Astrocyte of the hippocampus (primary cell): ENCODE measurements at places on chromosomes 3 and 15.

GRCh38 chr15:97114900-97115760, 784.6 kb downstream of the NR2F2 start:
- DNase-seq, result no peak

GRCh38 chr3:124201226-124201625, 209.3 kb upstream of the ROPN1 start:
- DNase-seq, result no peak

GRCh38 chr3:74500257-74500656, 114.2 kb downstream of the CNTN3 start:
- DNase-seq, result peak; percentile 9

GRCh38 chr15:85840079-85840801, 45.5 kb upstream of the KLHL25 start:
- DNase-seq, result peak; percentile 88

DNA sequence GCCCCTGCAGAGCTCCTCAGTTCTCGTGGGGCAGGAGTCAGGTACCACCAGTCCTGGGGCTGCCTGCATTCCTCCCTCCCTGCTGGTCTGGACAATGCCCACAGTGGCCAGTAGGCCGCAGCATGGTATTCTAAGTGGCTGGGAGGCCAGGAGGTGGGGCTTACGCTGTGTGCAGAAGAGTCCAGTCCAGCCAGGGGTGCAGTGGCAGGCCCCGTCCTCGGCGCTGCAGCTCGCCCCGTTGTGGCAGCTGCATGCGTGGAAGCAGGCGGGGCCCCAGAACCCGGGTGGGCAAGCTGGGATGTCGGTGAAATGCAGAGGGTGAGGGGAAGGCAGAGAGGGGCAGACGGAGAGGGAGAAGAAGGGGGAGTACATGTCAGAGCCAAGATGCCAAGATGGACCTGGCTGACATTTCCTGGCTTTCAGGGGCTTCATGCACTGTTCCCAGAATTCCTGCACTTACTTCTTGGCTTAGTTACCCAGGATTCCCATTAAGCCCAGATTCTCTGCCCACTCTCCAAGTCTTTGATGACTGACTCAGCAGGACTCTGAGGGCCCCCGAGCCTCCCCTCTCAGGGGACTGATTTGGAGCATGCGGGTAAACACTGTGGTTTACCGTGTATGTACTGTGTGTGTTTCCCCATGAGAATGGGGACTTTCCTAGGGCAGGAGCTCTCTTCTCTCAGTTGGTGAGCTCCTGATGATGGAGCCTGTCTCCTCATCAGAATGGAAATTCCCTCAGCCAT, 47.5 kb downstream of the RAB11A start:
- peak; percentile 88 for DNase-seq

DNA sequence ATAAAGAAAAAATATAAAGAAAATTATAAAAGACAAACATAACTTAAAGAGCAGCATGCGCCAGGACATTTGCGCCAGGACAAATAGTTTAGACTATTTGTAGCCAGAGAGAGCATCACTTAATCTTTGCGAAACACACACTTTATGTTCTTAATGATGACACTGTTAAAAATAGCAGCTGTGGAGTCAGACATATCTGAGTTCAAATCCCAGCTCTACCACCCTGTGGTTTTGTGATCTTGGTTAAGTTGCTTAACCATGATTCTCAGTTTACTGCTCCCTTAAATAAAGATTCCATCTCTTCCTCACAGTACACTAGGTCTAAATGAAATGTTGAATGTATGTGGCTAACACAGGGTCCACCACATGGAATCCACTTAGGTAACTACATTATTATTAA, 31.4 kb downstream of the KCNMB2 start:
- no peak for DNase-seq

GRCh38 chr3:194111336-194111735, 24.6 kb upstream of the HES1 start:
- no peak for DNase-seq

DNA sequence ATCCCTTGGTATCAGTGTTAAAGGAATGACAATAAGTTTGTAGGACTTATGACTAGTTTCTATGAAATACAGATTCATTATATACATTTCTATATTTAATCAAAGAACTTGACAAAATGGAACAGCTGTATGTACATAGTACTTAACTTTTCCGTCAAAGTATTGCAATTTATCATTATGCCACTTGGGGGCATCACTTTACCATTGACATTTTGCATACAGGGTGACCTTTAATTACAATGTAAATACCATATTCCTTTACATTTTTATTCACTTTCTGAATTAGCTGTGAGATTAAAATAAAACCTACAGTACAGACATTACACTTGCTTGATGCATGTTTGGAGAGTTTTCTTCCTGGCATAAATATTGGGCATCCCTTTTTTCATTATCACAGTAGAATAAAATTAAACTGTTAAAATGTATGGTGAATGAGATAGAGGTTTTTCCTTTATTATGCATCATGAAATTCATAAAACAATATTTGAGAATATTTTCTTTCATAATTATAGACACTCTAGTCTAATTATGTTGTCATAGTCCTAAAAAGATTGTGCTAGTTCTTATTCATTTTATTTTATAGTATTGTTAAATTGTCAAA, 6.9 kb downstream of the NEK11 start:
- DNase-seq, result peak; percentile 61

DNA sequence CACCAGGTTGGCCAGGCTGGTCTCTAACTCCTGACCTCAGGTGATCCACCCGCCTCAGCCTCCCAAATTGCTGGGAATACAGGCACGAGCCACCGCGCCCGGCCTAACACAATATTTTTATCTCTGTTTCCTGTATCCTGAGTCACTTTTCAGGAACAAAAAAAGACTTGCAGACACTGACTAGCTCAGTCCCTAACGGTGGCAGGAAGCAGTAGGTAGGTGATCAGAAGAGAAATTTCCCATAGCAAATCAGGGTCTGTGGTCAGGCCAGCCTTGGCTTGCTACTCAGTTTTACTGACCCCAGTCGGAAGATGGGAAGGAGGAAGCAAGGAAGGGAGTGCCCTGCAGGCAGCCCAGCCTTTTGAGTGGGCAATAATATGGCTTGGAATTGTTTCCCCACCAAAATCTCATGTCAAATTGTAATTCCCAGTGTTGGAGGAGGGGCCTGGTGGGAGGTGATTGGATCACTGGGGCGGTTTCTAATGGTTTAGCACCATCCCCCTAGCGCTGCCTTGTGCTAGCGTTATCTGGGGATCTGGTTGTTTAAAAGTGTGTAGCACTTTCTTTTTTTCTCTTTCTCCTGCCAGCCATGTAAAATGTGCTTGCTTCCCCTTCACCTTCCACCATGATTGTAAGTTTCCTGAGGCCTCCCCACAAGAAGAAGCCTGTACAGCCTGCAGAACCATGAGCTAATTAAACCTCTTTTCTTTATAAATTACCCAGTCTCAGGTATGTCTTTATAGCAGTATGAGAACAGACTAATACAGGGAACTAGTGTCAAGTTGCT, 19.5 kb upstream of the CDCP1 start:
- no peak for DNase-seq

DNA sequence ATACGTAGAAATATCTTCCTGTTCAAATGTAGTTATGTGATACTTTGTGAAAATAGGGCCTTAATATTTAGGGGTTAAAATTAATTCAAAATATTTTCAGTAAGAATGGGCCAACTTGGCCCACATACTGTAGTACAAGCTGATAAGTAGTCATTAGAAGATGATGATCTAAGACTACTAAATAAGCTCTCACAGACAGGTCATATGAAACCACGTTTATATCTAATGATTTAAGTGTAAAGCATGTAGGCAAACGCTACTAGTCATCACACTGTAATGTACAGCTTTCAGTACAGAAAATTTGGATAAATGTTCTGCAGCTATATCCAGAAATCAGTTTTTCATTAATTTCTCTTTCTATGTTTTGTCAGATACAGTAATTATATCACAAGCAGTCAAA, 228.6 kb downstream of the UBE2E2 start:
- no peak for DNase-seq

GRCh38 chr3:100641471-100642032, 32.2 kb downstream of the ADGRG7 start:
- DNase-seq, result no peak

GRCh38 chr3:172241405-172241804, 202.0 kb downstream of the FNDC3B start:
- DNase-seq, result no peak

- no peak for DNase-seq
These were observed 138.9 kb downstream of the EPHB1 start for GRCh38 chr3:134933997-134934396.

DNA sequence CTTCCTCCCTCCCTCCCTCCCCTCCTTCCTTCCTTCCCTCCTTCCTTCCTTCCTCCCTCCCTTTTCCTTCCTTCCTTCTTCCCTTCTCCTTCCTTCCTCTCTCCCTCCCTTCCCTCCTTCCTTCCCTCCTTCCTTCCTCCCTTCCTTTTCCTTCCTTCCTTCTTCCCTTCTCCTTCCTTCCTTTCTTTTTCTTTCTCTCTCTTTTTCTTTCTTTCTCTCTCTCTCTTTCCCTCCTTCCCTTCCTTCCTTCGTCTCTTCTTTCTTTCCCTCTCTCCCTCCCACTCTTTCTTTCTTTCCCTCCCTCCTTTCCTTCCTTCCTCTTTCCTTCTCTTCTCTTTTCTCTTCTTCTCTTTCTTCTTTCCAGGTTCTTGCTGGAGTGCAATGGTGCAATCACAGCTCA, 1.9 kb upstream of the ZNF662 start:
- no peak for DNase-seq

DNA sequence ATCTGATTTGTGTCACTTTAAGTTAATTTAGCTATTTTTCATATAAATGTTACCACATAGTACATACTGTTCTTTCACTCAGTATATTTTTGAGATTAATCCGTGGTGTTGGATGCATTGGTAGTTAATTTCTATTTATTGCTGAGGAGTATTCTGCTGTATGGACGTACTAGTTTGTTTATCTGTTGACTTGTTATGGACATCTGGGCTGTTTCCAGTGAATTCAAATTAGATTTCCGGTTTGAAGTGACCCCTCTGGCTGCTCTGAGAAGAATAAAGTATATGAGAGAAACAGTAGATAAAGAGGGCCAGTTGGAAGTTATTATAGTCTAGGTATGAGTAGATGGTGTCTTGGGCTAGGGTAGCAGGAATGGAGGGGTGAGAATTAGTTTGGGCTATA, 15.6 kb downstream of the KAT2B start:
- DNase-seq, result no peak

- DNase-seq, result no peak
These were observed 36.9 kb downstream of the METTL6 start for GRCh38 chr3:15390460-15390859.

- DNase-seq, result no peak
These were observed 21.3 kb downstream of the THBS1 start for GRCh38 chr15:39602143-39602542.

DNA sequence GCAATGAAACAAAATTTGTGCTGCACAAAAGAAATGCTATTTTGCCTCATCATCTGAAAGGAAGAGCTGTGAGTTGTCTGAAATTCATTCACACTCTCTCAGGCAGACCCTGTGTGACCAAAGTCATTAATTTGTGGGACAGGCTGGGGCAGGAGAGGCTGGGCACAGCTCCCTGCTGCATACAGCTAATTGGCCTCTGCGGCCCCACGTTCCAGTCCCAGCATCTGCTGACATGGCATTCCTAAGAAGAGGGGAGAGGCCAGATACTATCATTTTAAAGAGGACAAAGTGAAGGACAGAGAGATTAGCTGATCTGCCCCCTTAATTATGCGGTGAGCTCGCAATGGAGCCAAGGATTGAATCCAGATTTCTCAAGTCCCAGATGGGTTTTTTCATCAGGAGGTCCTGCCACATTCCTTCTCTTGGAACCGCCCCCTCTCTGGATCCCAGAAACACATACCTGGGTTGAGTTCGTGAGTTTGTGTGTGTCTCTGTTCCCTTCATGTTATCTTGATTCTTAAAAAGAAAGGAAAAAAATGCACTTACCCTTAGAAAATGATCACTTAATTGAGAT, 25.1 kb downstream of the POLR2M start:
- DNase-seq, result no peak

DNA sequence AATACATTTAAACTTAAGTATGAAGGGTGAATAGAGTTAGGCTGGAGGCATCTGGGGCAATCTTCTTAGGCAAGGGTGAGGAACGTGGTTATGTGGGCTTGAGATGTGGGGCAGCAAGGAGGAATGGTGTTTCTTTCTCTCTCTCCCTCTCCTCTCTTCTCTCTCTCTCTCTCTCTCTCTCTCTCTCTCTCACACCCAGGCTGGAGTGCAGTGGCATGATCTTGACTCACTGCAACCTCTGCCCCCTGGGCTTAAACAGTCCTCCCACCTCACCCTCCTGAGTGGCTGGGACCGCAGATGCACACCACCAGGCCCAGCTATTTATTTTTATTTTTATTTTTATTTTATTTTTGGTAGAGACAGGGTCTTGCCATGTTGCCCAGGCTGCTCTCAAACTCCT, 4.0 kb upstream of the MGA start:
- DNase-seq, result no peak

DNA sequence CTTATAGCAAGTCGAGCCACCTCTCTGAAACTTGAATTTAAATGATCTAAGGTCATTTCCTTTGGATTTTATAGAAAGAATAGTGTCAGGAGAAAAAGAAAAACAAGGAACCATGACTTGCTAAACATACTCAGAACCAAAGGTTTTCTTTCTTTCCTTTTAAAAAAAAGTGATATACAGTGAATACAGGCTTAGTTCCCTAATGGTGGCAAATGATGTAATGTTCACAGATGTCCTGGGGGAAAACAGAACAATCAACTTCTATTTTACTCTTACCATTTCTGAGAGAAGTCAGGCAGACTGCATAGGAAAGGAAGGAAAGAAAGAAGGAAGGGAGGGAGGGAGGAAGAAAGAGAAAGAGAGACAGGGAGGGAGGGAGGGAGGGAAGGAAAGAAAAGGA, 56.5 kb downstream of the ST6GAL1 start:
- DNase-seq, result no peak

GRCh38 chr15:80059786-80060355, 395 bp downstream of the ZFAND6 start:
- peak; percentile 65 for DNase-seq

GRCh38 chr15:69994429-69995205, 103.1 kb downstream of the TLE3 start:
- DNase-seq, result no peak

GRCh38 chr3:131658771-131659170, 156.0 kb upstream of the MRPL3 start:
- peak; percentile 7 for DNase-seq

DNA sequence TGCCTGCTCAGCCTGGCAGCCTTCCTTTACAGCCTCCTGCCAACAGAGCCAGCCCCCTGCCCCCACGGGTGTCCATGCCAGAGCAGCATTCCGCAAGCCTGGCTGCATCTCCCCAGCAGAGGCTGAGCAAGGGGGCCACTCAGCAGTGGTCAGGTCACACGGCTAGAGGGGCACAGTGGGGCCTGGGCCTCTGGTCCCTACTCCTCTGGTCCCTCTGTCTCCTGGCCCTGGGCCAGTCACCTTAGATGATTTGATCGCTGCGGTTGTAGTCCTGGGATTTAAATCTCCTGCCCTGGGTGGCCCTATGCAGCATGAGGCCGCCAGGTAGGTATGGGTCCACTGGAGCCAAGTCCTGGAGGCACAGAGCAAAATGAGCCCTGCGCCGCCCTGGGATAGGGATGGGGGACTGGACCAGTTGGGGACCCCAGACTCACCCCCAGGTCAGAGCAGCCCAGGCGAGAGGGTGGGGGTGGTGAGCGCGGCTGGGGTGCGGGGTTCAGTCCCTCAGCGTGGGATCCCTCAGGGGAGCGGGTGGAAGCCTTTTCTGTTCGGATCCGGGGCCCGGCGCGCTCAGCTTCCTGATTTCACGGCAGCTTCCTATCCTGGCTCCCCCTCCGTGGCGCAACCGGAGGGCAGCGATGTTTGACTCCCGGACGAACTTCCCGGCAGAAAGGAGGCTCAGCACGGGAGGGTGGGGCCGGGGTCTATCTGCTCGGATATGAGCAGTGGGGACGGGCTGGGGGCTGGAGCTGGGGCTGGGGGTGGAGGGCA, at the start of gene ZBTB47:
TSS of gene ZBTB47 (plus strand) at position 138 of the 771 bp plus-strand sequence. CDS start 4,659 bp downstream, outside the sequence.
- DNase-seq, result peak; percentile 66
